Lung microvascular endothelial cell (primary cell): ENCODE measurements at places on chromosomes 3 and 15.
A peak's percentile ranks its signal among the peaks of the same experiment; 100 is the strongest.

GRCh38 chr15:93247466-93248121, 158.6 kb upstream of the RGMA start:
- DNase-seq, result no peak

GRCh38 chr3:14222900-14223594, 44.4 kb downstream of the LSM3 start:
- no peak for DNase-seq

DNA sequence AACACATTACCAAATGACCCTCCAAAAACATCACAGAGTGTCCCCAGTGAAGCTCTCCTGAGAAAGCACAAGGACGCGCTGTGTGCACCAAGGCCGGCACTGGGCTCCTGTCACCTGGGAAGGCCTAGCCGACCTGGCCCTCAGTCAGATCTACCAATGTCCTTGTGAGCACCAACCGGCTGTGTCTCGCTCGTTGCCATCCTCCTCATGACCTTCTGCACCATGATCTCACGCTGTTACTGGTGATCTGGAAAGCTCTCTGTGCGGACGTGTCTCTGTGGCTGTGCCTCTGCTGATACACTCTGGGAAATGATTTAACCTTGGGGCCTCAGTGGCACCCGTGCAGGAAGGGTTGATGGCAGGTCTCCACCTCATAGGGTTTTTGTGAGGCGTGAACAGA, 24.2 kb downstream of the ZXDC start:
- DNase-seq, result no peak

- DNase-seq, result no peak
Measured at GRCh38 chr3:11530153-11530721, 113.5 kb downstream of the VGLL4 start.

- DNase-seq, result no peak
Measured at GRCh38 chr15:72820278-72820677, 36.7 kb upstream of the ADPGK start.

DNA sequence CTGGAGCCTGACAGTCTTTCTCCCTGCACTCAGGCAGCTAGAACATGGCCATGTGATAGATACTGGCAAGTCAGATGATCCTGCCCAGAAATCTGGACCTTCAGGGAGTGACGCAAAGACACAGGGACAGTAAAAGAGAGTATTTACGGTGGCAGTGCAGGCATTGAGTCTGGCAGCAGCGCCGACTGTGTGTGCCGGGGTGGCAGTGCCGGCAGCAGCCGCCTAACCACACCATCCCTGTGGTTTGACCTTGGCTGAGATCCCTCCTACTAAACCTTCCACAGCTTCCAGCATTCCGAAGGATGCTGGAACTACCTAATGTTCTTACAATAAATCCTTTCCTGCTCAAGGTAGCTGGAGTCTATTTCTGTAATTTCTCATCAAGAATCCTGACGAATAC, 4.6 kb upstream of the TSPAN3 start:
- no peak for DNase-seq

GRCh38 chr15:33138000-33138399, 56.5 kb downstream of the FMN1 start:
- DNase-seq, result no peak

DNA sequence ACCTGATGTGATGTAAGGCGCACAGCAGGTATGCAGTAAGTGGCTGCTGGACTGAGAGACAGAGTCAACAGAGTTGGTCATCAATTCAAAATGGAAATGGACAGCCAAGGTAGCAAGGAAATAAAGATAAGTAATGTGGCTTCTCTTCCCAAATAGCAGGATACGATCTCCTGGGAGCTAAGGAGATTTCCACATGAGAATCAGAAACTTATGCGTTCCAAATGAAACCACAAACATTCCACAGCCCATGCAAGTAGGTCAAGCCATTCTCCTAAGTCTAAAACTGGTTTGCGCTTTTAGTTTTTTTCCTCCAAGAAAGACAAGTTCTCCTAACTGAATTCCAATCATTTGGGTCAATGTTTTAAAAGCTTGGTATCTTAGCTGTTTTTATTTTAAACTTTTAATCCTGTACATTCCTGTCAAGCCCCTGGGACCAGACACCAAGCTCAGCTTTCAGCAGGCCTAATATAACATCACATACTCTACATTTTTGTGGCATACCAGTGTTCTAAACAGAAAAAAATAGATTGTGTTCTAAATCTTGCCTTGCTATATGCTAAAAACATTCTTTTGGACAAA, 73.7 kb upstream of the TSPAN3 start:
- DNase-seq, result peak; percentile 52

DNA sequence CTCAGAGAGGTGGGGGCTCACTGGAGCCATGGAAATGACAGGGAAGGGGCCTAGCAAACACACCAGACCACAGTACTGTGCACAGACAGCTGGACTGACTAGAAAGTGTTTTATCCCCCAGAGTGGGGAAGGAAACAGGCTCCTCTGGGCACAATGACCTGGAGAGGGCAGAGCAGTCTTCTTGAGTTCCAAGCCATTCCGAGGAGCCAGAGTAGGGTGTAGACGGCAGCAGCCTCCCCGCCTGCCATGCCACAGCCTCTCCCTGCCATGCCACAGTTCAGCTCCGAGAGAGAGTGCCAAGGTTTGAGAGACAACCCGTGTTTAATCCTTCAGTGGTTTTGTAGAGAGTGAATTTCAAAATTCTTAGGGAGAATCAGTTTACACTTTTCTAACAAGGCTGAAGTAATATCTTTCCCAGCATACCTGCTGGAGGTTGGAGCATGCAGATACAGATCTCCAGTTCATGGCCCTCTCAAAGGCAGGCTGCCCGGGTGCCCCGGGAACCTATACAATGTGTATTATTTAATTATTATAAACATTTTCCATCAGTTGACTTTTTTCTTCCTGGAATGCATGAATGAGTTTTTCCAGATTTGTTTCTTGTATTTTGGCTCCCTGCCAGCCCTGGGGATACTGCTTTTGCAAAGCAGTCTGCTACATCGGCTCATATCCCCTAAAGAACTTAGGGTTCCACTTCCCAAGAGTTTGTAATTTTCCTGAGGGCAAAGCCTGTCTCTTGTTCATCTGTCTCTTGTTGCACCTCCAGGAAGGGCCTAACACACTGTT, 3.2 kb downstream of the PODXL2 start:
- DNase-seq, result peak; percentile 61
